Muscle of leg (tissue), 16 donors: ENCODE measurements at places on chromosomes 16 and 17. TPM values are rescaled to one million over a fixed set of nuclear protein-coding genes. Genes with fewer than 3 reads are reported as not detected.

OTOP2 gene
- total RNA-seq = not detected

DLG4 gene
- total RNA-seq = 12.7 TPM

HSPB9 gene
- 0.13 TPM for total RNA-seq

ST6GALNAC1 gene
- 0.13 TPM for total RNA-seq

ALOX15B gene
- total RNA-seq = 0.31 TPM

TEX19 gene
- 0.09 TPM for total RNA-seq

AFMID gene
- 25.8 TPM for total RNA-seq

TP53TG3 gene
- total RNA-seq = not detected

TP53TG3C gene
- total RNA-seq = not detected

DNA sequence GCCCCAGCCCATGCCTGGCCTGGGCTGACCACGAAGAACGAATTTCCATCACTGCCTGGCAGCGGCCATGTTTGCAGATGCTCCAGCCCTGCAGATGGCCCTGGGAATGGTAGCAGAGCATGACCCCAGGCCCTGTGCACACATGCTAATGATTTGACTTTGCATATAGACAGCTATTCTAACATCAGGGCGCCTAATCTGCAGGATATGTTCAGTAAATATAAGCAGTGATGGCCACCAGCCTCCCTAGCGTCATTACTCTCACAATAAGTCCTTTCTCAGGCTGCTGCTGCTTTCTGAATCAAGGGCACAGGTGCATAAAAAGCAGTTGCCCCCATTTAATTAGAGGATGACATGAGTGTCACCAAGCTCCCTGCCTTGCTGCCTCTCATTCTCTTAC lies 24.2 kb downstream of the DNAH9 start:
- no peak for DNase-seq

DNA sequence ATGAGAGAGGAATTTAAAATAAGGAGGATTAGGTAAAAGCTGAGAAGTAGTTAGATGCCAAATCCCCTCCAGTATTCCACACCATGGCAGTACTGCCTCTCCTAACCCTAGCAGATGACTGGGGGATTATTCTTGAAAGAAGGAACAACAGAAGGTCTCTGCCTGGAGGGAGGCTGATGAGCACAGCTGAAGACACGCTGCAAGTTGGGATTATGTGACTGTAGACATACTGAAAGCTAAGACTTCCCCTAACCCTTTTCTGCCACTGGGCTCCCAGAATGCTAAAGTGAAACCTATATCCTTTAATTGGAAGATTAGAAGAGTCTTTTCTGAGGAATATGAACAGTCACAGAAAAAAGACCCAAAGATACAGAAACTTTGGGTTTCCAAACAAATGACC lies 27.7 kb upstream of the SLC46A1 start:
- no peak for DNase-seq

GRCh38 chr17:82367724-82368524 lies 3.6 kb upstream of the UTS2R start:
- DNase-seq = no peak

DNA sequence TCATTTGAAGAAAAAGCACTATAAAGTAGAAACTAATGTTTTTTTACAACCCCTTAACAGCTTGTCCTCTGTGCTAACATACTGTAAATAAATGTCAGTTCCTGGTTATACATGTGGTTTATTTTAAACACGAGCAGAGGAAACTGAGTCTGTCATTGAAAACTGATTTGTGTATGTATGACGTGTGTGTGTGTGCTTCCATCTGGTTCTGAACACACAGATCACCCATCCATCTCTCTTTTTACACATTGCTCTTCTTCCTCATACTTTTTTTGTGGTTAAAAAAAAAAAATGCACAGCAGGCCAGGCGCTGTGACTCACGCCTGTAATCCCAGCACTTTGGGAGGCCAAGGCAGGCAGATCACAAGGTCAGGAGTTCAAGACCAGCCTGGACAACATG lies 49.5 kb downstream of the ZNF423 start:
- DNase-seq = no peak

GRCh38 chr16:46830417-46830901 lies 521 bp downstream of the C16orf87 start:
- peak; percentile 58 for DNase-seq

- DNase-seq = no peak
Measured at GRCh38 chr16:48442379-48442778, 57.2 kb upstream of the SIAH1 start.

DNA sequence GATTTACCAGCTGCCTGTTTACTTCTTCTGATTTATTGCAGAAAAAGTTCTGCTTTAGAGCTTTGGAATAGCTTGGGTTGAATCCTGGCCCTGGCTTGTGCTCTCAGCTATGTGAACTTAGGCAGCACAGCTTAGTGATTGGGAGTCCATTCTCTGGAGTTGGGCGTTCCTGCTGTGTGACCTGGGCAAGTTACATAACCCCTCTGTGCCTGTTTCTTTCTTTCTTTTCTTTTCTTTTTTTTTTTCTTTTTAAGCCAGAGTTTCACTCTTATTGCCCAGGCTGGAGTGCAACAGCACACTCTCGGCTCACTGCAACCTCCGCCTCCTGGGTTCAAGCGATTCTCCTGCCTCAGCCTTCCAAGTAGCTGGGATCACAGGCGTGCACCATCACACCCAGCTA lies 51.5 kb upstream of the AQP8 start:
- DNase-seq = no peak

- peak; percentile 55 for DNase-seq
Measured at GRCh38 chr16:77191259-77191969, 424 bp downstream of the MON1B start.

- no peak for DNase-seq
Measured at GRCh38 chr17:72390675-72391508, 270.1 kb downstream of the SOX9 start.

DNA sequence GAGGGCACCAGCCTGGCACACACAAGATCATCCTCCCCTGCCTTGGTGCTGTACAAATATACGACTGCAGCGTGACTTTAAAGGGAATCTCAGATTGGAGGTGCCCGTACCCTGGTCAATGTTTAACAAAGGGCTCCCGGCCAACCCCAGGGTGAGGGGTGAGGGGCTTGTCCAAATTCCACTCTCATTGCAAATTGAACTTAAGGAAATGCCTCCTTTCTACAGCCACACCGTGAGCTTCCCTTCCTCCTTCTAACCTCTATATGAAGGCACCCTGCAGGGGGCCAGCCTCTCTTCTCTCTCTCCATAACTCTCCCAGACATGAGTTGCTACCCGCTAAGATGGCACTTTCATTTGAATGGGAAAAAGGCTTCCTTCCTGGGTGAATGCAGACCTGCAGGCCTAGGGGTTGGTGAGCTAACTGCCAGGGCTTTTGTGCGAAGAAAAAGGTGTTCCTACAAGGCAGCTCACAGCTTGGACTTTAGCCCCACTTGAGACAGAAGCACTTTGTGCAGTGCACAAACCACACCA lies 76.6 kb downstream of the IRF8 start:
- DNase-seq = no peak

GRCh38 chr17:82172486-82173160 lies 40.0 kb downstream of the CCDC57 start:
- no peak for DNase-seq

GRCh38 chr16:86395477-86395876 lies 114.8 kb upstream of the FOXF1 start:
- DNase-seq = no peak

GRCh38 chr16:65119901-65120401 lies 1.9 kb downstream of the CDH11 start:
- peak; percentile 83 for DNase-seq

DNA sequence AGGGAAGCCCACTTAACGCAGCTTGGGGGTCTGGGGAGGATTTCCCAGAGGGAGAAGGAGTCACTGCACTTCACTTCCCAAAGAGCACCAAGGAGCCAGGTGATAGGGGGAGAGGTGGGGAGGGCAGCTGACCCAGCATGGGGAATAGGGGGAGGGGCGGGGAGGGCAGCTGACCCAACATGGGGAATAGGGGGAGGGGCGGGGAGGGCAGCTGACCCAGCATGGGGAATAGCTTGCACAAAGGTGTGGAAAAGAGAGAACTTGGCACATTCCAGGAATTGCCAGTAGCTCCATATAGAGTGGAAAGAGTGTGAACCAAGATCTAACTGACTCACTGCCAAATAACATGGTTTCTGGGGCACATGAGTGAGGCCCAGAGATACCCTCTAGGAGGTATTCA lies 110.3 kb downstream of the CCT6B start:
- DNase-seq = no peak

DNA sequence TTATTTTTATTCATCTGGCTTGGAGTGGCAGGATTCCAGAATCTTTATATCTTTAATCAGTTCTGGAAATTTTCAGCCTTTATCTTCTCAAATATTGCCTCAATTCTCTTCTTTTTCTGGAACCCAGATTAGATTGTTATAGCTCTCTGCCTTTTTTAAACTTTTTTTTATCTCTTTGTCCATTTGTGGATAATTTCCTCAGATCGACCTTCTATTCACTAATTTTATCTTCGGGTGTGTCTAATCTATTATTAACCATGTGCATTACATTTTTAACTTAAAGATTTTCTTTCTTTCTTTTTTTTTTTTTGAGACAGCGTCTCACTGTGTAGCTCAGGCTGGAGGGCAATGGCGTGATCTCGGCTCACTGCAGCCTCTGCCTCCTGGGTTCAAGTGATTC lies 5.2 kb upstream of the ZFP90 start:
- no peak for DNase-seq

DNA sequence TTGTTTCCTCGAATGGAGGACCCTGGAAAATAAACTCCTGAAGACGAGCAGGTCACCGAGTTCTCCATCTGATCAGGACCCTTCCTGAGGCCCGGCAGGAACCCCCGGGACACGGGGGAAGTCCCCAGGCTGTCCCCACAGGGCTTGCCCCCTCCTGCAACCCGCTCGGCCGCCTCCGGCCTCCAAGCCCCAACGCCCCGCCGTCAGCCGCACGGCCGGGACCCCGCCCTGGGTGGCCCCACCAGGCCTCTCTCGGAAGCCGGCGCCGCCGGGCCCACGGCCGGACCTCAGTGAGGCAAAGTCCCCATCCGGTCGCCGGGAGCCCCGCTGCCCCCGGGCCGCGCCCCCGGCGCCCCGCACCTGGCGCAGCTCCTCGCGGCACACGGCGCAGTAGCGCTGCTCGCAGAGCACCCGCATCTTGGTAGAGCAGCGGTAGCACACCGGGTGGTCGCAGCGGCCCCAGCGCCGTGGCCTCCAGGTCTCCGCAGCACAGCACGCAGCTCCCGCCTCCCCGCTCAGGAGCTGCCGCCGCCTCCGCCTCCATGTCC lies 383 bp downstream of the ZNF598 start:
- no peak for DNase-seq

DNA sequence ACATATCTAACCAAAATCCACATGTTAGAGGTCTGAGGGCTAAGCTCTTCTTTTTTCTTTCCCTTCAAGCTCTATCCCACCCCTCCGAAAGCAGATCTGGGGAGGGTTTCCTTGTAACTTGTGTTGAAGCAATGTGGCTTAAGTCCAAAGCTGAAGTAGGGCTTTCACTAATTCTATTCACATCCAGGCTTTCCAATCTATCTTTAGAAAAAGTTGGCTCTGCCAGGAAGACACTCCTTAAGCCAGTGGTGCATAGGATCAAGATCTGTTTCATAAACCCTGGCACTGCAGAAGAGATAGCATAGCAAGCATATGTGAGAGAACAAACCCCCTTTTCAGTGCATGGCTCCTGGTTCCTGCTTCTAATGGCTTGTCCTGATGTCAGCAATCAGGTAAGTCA lies 34.9 kb upstream of the DHX40 start:
- peak; percentile 33 for DNase-seq

GRCh38 chr17:46851029-46851741 lies at the start of gene WNT9B:
Gene WNT9B, plus strand, starts transcription at chr17:46851583. Its CDS starts 56 bp downstream, at chr17:46851639.
- peak; percentile 32 for DNase-seq

GRCh38 chr17:6800422-6801027 lies 24.5 kb downstream of the FBXO39 start:
- no peak for DNase-seq

- DNase-seq = no peak
Measured at GRCh38 chr16:22257440-22257839, 39.8 kb upstream of the POLR3E start.

DNA sequence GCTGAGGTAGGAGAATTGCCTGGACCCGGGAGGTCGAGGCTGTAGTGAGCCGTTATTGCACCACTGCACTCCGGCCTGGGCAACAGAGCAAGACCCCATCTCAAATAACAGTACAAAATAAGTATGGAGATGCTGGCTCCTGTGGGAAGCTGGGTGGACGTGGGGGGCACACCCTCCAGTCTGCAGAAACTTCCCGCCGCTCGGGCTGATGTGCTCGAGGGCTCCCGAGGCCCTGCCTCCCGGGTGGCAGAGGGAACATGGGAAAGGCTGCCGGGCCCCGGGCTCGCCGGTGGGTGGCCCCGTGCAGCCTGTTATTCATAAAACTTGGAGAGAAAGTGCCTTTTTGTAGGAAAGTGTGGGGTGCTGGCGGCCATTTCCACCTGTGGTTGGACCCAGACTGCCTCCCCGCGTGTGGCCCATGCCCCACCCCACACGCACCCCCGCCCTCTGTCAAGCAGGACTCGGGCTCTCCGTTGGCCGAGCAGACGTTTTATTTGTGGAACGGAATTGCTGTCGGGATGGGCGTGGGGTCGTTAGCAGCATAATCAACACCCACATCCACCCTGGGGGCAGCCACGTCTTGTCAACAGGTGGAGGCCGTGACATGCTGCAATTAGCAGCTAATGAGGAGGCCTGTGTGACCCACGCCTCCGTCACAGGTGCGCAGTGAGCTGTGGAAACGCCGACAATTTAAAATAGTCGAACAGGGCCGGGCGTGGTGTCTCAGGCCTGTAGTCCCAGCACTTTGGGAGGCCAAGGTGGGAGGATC lies 7.4 kb upstream of the CIAO3 start:
- no peak for DNase-seq
